ENCODE measurements at places on chromosomes 3 and 15.

- no peak for DNase-seq
Observed at GRCh38 chr3:28940530-28940929, 340.3 kb upstream of the RBMS3 start.

DNA sequence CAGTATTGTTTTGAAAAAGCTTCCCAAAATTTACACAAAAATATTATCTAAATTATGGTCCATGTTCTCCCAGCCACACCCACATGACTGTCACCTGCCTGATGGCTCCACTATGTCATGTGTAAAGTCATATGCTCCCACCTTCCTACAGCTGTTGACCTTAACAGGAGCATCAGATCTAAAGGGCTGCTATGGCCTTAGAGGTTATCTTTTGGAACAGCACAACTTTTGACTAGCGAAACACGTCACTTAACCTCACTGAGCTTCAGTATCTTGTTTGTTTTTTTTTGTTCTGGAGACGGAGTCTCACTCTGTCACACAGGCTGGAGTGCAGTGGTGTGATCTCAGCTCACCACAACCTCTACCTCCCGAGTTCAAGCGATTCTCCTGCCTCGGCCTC is 64.4 kb downstream of the PRKAR2A start:
- no peak for DNase-seq

DNA sequence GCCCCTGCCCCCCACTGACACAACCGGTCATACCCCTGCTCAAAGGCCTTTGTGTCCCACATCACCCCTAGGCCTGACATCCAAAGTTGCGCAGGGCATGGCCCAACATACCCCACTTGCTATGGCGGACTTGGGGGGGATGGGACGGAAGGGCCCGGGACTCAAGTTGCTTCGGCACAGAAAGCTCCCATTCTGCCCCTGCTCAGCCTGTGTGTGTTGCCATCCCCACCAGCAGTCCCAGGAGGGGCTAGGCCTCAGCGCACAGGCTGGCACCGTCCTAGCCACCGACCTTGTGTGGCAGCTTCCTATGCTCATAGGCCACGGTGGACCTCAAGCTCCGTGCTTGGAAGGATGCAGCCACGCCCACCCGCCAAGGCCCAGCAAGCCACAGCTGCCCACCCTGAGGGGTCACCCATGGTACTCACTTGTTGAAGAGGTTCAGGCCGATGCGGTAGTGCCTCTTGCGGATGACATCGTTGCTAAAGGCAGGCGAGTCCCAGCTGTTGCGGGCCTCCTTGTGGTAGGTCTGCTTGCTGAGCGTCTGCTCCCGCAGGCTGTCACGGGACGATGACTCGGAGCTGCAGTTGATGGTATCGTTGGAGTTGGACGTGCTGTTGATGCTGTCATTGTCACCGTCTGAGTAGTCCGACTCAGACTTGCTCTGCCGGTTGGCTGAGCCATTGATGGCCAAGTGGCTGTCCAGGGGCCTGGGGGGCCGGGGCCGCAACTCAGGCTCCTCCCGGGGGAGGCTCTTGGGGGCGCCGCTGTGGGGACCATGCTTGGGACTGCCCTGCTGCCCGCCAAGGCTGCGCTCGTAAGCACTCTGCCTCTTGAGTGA is 93.9 kb upstream of the RPL32 start:
- no peak for DNase-seq

DNA sequence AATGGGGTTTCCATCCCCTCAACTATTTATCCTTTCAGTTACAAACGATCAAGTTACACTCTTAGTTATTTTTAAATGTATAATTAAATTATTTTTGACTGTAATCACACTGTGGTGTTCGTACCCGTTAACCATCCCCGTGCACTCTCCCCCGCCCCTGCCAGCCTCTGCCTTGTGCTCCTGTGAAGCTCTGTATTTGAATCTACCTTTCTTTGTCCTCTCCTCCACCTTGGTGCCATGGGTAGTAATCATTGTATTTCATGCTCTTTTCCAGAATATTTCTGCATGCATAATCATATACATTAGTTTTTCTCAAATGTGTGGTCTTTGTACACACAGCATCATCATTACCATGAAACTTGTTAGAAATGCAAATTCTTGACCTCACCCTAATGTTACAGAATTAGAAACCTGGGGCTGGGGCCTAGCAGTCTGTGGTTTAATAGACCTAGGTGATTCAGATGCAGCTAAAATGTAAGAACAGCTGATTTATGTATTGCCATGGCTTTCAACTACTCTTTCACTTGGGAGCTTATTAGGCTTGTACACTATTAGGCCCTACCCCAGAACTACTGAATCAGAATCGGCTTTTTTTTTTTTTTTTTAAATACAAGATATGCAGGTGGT is 91.5 kb downstream of the STT3B start:
- DNase-seq: no peak

GRCh38 chr15:78358102-78358870 is 18.1 kb downstream of the CRABP1 start:
- DNase-seq: no peak

- DNase-seq: peak; percentile 94
Observed at GRCh38 chr15:48592221-48592731, 53.2 kb downstream of the FBN1 start.

DNA sequence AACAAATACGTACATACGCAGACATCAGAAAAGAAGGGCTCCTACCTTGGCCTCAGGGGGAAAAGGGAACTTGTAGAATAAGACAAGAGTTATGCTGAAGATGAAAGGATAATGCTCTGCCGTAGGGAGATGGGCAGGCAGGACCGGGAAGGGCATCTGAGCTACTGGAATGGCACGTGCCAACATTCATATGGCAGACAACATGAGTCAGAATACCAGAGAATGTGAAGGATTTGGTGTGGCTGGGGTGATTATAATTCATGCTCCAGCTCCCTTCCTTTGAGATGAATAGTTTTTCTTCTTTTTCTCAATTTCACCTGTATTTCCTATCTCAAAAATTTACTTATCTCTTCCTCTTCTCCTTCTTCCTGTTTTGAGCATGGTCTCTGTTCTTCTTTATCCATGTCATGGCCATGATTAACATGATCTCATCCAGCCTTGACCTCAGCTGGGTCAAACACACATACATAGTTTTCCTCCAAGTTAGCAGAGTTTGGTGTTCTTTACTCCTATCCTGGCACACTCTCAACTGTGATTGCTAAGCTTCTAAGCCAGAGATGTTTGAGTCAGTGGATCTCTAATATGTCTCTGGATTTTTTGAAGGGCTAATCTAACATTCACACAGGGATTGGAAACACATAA is 507.0 kb downstream of the FOXP1 start:
- DNase-seq: no peak

- DNase-seq: no peak
Observed at GRCh38 chr3:38124324-38125122, 12.4 kb downstream of the ACAA1 start.

DNA sequence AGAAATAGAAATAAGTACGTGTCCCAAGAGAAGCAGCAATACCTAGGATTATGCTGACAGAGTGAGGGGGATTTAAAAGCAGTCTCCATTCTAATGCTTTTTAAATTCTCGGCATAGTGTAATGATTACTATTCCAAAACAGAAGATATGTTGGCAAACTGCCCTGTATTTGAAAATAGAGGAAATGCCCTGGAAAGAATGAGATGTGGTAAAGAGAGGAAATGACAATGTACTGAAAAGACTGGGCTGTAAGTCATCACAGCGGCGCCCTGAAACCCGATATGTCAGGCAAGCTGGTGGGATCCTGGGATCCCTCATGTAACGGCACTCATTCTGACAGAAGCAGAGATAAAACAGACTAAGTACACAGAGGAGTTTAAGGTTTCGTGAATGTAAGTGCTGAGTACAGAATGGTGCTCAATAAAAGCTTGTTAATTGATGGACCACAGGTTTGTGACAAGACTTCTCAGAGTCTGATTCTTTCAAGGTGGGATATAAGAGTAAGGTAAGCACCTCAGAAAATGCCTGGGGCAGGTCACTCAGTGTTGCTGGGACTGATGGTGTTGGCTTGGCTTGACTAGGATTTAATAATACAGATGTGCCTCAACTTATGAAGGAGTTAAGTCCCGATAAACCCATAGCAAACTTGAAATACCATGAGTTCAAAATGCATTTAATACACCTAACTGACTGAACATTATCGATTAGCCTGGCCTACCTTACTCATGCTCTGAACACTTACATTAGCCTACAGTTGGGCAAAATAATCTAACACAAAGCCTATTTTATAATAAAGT is 91.4 kb downstream of the NFKBIZ start:
- peak; percentile 75 for DNase-seq

- DNase-seq: no peak
Observed at GRCh38 chr3:156093964-156094363, 26.4 kb upstream of the KCNAB1 start.

DNA sequence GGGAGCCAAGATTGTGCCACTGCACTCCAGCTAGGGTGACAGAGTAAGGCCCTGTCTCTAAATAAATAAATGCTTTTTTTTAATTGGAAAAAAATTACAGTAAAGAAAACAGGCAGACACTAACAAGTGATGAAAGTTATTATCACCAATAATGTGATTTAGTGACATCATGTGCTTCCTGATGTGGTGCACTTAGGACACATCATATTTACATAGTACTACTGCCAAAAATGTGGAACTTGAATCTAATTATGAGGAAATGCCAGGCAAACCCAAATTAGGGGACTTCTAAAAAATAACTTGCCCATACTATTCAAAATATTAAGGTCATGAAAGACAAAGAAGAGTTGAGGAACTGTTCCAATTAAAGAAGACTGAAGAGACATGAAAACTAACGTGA is 30.8 kb downstream of the MAP4 start:
- DNase-seq: no peak
